ENCODE measurements at places on chromosomes 7 and 10. TPM values are rescaled to one million over a fixed set of nuclear protein-coding genes. Genes with fewer than 3 reads are reported as not detected.

GRCh38 chr7:52211930-52212329 lies 823.5 kb upstream of the POM121L12 start:
- no peak overlapping the region for H3K27ac ChIP-seq
- no peaks in the 10 kb centered on the region for H3K27me3 ChIP-seq
- no peak overlapping the region for H3K4me3 ChIP-seq

ELAPOR2 gene
- total RNA-seq, result 13.7 TPM

- no peaks in the 10 kb centered on the region for H3K36me3 ChIP-seq
- H3K4me1 ChIP-seq, result no peaks in the 10 kb centered on the region
- no peak for DNase-seq
- H3K4me3 ChIP-seq, result no peak overlapping the region
Measured at GRCh38 chr7:65798111-65799075, 74.5 kb upstream of the VKORC1L1 start.

IGF2BP3 gene
- total RNA-seq, result 0.64 TPM

- no peaks in the 10 kb centered on the region for H3K27me3 ChIP-seq
- H3K27ac ChIP-seq, result no peak overlapping the region
Measured at GRCh38 chr7:138618506-138618905, 82.7 kb downstream of the SVOPL start.

BTBD16 gene
- not detected for total RNA-seq

DNA sequence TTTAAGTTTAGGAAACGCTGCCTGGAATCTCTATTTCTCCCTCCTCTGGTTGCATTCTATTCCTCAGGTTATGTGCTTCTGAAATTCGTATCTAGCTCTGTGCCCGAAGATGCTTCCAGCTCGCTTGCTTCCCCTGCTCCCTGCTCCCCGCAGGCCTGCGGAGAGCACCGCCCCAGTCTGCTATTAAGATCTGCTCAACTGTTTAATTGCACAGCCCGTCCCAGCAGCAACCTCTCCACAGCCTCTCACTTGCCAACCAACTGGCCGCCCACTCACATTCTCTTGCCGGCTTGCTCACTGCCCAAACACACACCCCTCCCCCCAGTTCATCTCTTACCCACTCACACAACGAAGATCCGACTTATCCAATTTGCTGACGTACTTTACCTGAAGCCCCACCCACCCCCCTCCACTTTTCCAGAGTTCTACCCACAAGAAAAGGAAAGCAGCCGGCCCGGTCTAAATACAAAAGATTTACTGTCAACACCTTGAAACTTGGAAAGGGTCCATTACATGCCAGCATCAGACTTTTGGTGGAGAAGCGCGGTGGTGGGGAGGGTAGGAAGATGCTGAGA lies 167.3 kb upstream of the KLF14 start:
- H3K27me3 ChIP-seq, result no peaks in the 10 kb centered on the region
- H3K4me1 ChIP-seq, result peaks cover 98% of the 10 kb centered on the region
- no peak overlapping the region for H3K4me3 ChIP-seq
- H3K36me3 ChIP-seq, result no peaks in the 10 kb centered on the region

SORCS1 gene
- 2.2 TPM for total RNA-seq

DNA sequence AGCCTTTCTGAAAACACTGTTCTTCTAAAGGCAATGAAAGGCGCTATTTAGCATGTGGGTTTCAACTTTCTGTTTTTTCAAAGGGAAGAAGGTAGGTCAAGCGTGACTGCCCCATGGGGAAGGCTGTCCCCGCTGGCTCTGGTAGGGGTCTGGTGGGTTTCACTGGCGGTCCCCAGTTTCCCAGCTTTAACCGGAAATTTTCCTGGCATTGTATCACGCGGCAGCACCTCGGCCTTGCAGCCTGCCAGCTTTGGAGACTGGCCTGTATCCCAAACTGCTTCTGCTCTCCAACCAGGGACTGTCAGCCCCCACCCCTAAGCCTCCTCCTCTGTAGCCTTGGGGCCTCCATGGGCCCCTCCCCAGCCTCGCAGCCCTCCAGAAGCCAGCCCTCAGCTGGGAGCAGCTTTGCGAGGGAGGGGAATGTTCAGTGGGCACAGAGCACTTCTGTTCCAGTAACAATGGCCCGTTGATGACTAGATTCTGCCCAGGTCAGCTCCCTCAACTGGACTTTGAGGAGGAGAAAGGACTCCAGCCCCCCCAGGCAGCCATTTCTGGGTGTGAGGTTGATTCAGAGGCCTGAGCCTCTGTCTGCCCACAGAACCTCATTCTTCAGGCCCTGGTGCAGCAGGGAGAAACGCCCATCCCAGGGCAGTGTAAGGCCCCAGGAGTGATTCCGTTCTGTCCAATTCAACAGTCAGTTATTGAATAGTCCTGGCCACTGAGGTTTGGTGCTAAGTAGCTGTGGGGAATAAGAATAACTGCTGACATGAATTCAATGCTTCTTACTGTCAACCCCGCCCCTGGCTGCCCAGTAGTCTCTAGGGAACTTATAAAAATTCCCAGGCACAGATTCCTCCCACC lies 17.1 kb downstream of the CHST3 start:
- no peak overlapping the region for H3K4me3 ChIP-seq
- no peaks in the 10 kb centered on the region for H3K27me3 ChIP-seq
- no peaks in the 10 kb centered on the region for H3K36me3 ChIP-seq
- H3K27ac ChIP-seq, result peak overlapping the region; percentile 82
- H3K4me1 ChIP-seq, result peaks cover 44% of the 10 kb centered on the region
- DNase-seq, result no peak

GRCh38 chr7:29457565-29458011 lies 106.0 kb upstream of the PRR15 start:
- H3K27me3 ChIP-seq, result no peaks in the 10 kb centered on the region
- H3K36me3 ChIP-seq, result no peaks in the 10 kb centered on the region
- H3K4me3 ChIP-seq, result no peak overlapping the region
- no peaks in the 10 kb centered on the region for H3K4me1 ChIP-seq

NXPH1 gene
- total RNA-seq, result not detected

- H3K27me3 ChIP-seq, result no peaks in the 10 kb centered on the region
- H3K4me3 ChIP-seq, result no peak overlapping the region
- H3K4me1 ChIP-seq, result no peaks in the 10 kb centered on the region
- no peak overlapping the region for H3K27ac ChIP-seq
- H3K36me3 ChIP-seq, result peaks cover 25% of the 10 kb centered on the region
Measured at GRCh38 chr7:26185844-26186180, 14.7 kb downstream of the HNRNPA2B1 start.

- no peaks in the 10 kb centered on the region for H3K27me3 ChIP-seq
- no peak overlapping the region for H3K4me3 ChIP-seq
- no peak for DNase-seq
- H3K36me3 ChIP-seq, result no peaks in the 10 kb centered on the region
Measured at GRCh38 chr7:153151766-153152165, 392.2 kb downstream of the ACTR3B start.

GRCh38 chr10:24162206-24162985 lies 46.5 kb upstream of the KIAA1217 start:
- H3K4me3 ChIP-seq, result no peak overlapping the region
- no peaks in the 10 kb centered on the region for H3K36me3 ChIP-seq
- DNase-seq, result no peak
- no peak overlapping the region for H3K27ac ChIP-seq
- H3K4me1 ChIP-seq, result no peaks in the 10 kb centered on the region

- H3K4me1 ChIP-seq, result no peaks in the 10 kb centered on the region
- H3K4me3 ChIP-seq, result peak overlapping the region; percentile 5
- no peak for DNase-seq
- no peaks in the 10 kb centered on the region for H3K27me3 ChIP-seq
- no peaks in the 10 kb centered on the region for H3K36me3 ChIP-seq
Measured at GRCh38 chr7:84191842-84192241, 2.7 kb downstream of the SEMA3A start.

CXCL12 gene
- 19.5 TPM for total RNA-seq

GRCh38 chr10:3666525-3667302 lies 118.3 kb downstream of the KLF6 start:
- H3K4me3 ChIP-seq, result no peak overlapping the region
- H3K27me3 ChIP-seq, result no peaks in the 10 kb centered on the region
- H3K4me1 ChIP-seq, result no peaks in the 10 kb centered on the region
- H3K27ac ChIP-seq, result no peak overlapping the region
- no peaks in the 10 kb centered on the region for H3K36me3 ChIP-seq

DNA sequence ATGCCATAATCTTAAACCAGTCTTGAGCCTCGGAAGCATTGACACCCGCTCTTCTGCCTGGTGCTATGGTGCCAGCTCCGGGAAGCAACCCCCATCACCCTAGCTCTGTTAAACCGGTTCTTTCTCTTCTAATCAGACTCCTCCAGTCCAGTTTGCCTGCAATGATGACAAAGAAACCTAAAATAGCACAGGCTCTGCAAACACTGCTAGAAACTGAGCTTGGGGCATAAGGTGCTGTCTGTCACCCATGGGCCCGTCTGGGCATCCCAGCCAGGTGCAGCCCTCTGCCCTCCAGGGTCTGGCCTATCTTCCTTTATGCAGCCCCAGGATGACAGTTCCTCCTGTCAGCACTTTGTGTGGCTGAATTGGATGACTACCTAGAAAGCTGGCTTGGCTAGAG lies 14.2 kb upstream of the CAMK2G start:
- no peak overlapping the region for H3K4me3 ChIP-seq
- H3K27me3 ChIP-seq, result no peaks in the 10 kb centered on the region
- DNase-seq, result no peak
- no peaks in the 10 kb centered on the region for H3K36me3 ChIP-seq

- H3K4me1 ChIP-seq, result no peaks in the 10 kb centered on the region
- no peak overlapping the region for H3K4me3 ChIP-seq
- no peak for DNase-seq
- no peaks in the 10 kb centered on the region for H3K27me3 ChIP-seq
- no peak overlapping the region for H3K27ac ChIP-seq
- no peaks in the 10 kb centered on the region for H3K36me3 ChIP-seq
Measured at GRCh38 chr7:17671956-17672355, 268.3 kb downstream of the SNX13 start.

DNA sequence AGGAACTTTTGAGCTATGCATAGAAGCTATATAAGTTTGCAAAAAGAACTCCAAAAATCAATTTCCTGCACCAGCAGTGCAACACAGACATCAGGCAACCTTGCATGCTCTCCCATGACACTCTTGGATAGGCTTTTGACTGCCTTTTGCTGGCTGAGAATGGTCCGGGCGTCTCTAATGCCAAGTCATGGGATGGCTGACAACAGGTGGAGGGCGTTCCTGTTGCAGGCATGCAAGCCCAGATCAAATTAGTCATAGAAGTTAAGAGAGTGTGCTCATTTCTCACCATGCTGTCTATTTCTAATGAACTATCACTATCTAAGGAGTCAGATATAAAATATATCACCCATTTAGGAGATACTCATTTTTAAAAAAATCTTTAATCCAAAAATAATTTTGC lies 8.4 kb downstream of the PLCE1 start:
- H3K27ac ChIP-seq, result peak overlapping the region; percentile 79
- H3K4me1 ChIP-seq, result peaks cover 20% of the 10 kb centered on the region
- no peak overlapping the region for H3K4me3 ChIP-seq

GRCh38 chr7:132100981-132101380 lies 475.3 kb downstream of the PLXNA4 start:
- H3K4me1 ChIP-seq, result peaks cover 4% of the 10 kb centered on the region
- no peak for DNase-seq
- no peak overlapping the region for H3K27ac ChIP-seq
- H3K4me3 ChIP-seq, result no peak overlapping the region
- H3K27me3 ChIP-seq, result no peaks in the 10 kb centered on the region

DNA sequence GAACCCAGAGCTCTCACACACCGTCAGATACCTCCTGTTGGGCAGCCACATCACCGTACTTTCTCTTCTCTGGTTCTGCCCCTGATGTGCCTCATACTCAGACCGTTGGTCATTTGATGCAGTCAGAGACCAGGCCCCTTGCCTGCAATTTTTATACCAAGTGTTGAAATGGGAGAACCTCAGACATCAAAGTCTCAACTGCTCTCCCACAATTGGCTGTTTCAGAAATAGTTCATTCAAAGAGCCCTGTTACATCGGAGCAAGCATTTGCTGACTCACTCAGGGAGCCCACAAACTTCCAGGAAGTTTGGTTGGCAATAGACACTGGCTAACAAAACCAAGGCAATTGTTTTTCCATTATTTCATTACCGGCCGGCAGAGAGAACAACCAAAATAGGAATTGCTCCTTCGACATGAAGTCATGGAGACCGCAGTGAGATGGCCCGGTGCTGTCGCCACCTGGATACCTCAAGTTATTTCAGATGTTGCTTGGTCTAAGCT lies 33.5 kb upstream of the ADAM12 start:
- DNase-seq, result no peak
- no peaks in the 10 kb centered on the region for H3K27me3 ChIP-seq
- no peak overlapping the region for H3K27ac ChIP-seq
- H3K36me3 ChIP-seq, result no peaks in the 10 kb centered on the region
- no peaks in the 10 kb centered on the region for H3K4me1 ChIP-seq

DNA sequence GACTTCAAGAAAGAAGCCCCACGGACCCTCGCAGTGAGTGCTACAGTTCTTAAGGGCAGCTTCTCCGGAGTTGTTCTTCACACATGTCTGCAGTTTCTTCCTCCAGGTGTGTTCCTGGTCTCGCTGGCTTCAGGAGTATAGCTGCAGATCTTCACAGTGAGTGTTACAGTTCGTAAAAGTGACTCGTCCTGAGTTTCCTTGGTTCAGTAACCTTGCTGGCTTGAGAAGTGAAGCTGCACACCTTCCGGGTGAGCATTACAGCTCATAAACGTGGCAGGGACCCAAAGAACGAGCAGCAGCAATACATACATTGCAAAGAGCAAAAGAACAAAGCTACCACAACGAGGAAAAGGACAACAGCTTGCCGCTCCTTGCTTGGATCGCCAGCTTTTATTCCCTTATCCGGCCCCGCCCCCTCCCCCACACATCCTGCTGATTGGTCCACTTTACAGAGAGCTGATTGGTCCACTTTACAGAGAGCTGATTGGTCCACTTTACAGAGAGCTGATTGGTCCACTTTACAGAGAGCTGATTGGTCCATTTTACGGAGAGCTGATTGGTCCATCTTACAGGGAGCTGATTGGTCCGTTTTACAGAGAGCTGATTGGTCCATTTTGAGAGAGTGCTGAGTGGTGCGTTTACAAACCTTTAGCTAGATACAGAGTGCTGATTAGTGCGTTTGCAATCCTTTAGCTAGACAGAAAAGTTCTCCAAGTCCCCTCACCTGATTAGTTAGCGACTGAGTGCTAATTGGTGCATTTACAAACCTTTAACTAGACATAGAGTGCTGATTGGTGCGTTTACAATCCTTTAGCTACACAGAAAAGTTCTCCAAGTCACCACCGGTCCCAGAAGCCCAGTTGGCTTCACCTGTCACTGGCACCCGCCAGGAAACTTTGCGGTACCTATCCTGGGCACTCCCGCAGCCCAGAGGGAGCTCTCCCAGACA lies 165.3 kb downstream of the AGMO start:
- DNase-seq, result no peak
- H3K4me3 ChIP-seq, result no peak overlapping the region
- no peaks in the 10 kb centered on the region for H3K36me3 ChIP-seq
- H3K4me1 ChIP-seq, result no peaks in the 10 kb centered on the region
- H3K27me3 ChIP-seq, result no peaks in the 10 kb centered on the region

DNA sequence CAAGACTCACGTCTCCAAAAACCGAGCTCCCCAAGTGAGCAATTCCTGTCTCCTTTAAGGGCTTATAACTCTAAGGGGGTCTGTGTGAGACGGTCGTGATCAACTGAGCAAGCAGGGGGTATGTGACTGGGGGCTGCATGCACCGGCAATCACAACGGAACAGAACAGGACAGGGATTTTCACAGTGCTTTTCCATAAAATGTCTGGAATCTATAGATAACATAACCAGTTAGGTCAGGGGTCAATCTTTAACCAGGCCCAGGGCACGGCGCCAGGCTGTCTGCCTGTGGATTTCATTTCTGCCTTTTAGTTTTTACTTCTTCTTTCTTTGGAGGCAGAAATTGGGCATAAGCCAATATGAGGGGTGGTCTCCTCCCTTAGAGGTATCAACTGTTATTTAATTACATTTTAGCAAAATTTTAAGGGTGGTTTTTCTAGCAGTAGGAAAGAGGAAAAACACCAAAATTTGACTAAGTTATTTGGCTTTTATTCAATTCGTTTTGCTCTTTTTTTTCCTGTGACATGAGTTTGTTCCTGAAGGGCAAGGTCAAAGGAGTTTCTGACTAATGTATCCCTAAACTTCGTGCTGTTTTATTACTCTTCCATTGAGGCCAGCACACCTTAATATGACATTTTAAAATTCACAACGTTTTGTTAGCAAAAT lies 121.4 kb upstream of the SEC61G start:
- H3K4me3 ChIP-seq, result no peak overlapping the region
- H3K4me1 ChIP-seq, result peaks cover 3% of the 10 kb centered on the region
- peak; percentile 75 for DNase-seq
